ENCODE measurements at places on chromosomes 16 and 17.

DNA sequence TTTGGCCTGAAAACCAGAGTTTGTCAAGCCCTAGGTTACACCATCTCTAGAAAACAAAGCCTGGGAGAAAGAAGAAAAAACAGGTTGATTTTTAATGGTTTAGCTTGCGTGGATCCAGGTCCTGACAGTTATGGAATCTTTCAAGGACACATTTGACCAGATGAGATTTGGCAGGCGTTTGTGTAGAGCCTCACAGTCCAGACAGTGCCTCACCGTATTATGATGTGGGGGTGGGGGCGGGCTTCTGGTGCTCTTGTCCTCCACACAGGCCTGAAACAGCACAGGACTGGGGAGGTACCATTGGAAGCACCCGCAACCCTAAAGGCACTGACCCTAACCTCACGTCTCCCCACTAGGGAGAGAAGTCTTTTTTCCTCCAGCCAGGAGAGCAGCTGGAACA is 19.6 kb downstream of the MVP start:
- no peak for DNase-seq

- no peak for DNase-seq
These were observed 2.9 kb downstream of the PHKB start for GRCh38 chr16:47463771-47464624.

DNA sequence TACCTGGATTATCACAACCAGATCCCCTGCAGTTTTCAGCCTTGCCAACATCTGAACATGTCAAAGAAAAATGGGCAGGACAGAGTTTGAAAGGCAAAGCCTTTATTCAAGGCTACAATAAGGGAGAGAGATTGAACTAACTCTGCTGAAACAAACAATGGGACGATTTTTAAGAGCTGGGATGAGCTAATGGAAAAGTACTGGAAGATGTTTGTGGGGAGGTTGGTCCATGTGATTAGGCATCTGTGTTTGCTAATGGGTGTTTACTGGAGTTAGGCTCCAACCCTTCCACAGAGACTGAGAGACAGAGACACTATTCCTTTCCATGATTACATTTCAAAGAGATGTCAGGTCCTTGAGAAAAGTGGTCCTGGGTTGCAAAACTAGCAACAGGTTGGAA is 35.0 kb upstream of the HSBP1 start:
- no peak for DNase-seq

GRCh38 chr16:6682142-6682811 is 650.4 kb upstream of the RBFOX1 start:
- no peak for DNase-seq
